ENCODE measurements at places on chromosomes 16 and 17.

- DNase-seq: no peak
Measured at GRCh38 chr17:28204751-28205150, 114.2 kb upstream of the TMEM97 start.

DNA sequence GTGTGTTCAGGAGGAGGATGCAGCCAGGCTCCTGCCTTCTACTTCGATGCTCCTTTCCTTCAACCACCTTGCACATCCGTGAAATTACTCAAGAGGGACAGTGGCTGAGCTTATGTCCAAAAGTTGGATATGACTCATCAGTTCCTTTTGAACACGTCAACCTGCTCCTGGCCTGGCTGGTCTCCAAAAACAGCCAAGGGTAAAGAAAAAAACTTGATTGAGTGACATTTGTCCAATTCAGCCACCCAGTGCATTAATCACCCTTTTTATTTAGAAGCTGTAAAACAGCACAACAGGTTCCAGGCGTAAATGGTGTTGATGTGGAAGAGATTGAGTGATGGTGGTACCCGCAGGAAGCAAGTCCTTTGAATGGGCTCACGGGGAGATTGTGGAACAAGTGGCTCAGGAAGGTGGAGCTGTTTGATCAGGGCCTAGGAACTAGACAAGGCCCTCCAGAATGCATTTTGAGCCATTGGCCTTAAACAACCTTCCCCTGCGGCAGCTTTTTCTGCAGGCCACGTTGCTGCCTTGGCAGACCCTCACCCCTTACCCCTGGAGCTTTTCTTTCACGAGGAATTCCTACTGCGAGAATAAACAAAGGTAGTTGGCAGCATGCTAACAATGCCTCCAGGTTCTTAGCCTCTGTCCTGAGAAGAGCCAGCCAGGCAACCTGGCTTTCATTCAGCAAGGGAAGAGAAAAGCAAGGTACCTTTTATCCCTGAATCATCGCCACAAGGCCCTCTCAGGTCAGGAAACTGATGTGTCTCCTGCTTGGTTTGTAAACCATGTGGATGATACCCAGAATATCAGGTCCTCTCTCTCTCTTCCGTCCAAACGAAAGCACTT is 173.3 kb upstream of the CACNG5 start:
- DNase-seq: no peak

DNA sequence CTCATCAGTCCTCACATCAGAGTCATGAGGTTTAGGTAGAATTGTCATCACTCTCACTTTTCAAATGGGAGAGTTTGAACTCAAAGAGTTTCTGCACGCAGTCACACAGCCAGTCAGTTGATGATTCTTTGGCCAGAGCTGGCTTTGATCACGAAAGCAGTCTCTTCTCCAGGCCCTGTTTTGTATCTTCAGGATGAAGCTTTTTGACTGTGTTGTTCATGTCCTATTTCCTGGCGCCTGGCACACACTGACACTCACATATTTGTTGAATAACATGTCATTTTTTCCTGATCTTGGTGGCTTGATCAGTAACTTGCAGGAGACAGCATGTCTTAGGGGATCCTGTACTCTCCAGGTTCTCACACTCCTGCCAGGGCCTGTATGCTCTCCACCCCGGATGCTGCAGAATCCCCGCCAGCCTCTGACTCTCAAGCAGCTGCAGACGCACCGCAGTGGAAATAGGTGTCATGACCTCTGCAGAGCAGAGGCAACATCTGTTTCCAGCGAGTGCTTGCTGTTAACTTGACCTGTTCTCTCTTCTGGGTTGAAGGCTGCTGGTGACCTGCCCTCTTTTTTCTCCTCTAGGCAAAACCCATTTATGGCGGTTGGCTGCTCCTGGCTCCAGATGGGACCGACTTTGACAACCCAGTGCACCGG is 33.0 kb downstream of the MPRIP start:
- no peak for DNase-seq

GRCh38 chr17:49381033-49381432 is 19.0 kb upstream of the ZNF652 start:
- no peak for DNase-seq

DNA sequence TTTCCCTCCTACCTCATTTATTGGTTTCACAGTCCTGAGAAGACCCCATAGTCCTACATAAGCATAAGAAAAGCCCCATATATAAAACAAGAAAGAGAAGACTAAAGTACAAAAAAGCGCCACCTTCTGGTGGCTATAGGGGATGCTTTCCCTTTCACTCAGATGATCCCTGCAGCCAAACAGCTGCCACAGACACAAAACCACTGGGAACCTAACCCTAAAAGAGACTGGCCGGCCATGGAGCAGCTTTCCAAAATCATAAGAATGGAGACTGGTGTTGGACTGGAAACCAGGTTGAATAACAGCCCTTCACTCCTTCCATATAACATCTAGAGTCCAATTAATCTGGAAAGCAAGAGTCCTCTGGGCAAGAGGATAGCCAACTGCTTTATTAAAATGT is 11.4 kb downstream of the DYNC1LI2 start:
- peak; percentile 40 for DNase-seq

DNA sequence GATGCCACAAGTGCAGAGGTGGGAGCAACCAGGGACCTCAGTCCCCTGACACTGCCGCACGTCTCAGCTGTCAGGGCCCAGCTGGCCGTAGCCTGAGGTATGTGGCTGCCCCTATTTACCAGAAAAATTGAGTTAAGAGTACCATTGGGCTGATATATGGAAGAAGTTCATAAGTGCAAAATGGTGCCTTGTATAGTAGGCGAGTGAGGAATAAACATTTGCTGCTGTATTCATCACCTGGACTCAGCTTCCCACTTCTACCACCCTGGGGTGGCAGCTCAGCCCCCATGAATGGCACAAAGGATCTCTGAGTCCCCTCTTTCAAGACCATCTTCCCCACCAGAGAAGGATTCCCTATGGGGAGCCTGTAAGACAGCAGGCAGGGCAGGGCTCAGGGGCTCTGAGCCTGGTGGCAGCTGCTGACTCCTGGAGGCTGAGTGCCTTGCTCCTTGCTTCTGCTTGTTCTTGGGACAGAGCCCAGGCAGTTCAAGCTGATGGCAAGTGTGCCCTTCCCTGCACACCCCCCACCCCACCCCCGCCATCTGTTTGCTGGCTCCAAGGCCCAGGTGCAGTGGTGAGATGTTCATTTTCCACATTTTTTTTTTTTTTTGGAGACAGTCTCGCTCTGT is 29.0 kb downstream of the TRPV2 start:
- DNase-seq: no peak

GRCh38 chr17:66451188-66452149 is 149.1 kb downstream of the PRKCA start:
- peak; percentile 79 for DNase-seq

GRCh38 chr17:28326114-28326513 is 7.1 kb downstream of the TMEM97 start:
- no peak for DNase-seq

DNA sequence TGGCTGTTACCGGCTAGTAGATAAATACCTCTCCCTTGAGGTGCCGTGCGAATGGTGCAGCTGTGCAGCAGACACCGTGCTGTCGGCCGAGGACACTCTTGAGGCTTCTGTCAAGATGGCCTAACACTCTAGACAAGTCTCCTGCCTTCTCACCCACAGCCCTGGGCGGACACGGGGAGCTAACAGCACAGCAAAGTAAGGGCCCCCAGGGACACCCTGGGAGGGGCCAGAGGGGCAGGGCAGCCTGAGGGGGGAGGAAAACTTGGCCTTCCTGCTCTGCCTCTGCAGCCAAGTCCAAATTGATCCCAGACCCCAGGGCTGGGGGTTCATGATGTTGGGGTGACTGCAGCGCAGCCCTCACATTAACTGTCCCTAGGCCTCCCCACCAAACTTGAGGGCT is 210.2 kb downstream of the RPTOR start:
- no peak for DNase-seq

DNA sequence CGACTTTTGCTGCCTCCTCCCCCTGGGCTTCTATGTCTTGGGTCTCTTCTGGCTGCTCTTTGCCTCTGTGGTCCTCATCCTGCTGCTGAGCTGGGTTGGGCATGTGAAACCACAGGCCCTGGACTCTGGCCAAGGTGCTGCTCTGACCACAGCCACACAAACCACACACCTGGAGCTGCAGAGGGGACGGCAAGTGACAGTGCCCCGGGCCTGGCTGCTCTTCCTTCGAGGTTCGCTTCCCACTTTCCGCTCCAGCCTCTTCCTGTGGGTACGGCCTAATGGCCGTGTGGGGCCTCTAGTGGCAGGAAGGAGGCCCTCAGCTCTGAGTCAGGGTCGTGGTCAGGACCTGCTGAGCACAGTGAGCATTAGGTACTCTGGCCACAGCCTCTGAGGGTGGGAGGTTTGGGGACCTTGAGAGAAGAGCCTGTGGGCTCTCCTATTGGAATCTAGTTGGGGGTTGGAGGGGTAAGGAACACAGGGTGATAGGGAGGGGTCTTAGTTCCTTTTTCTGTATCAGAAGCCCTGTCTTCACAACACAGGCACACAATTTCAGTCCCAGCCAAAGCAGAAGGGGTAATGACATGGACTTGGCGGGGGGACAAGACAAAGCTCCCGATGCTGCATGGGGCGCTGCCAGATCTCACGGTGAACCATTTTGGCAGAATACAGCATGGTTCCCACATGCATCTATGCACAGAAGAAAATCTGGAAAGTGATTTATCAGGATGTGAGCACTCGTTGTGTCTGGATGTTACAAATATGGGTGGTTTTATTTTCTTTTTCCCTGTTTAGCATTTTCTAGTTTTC is 2.3 kb downstream of the GP1BA start:
- peak; percentile 50 for DNase-seq

DNA sequence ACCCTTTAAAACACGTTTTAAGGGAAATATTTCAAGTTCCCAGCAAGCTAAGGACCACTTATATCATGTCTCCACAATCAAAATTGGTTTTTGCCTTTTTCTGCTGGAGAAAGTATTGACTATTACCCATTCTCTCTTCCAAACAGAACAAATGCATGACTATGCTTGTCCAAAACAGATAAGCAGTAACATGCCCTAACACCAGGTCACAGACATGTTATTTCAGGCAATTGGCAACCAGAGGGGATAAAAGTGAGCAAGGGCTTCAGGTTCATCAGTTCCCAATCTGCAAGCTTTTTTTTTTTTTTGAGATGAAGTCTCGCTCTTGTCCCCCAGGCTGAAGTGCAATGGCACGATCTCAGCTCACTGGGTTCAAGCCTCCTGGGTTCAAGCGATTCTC is 15.0 kb downstream of the SKA2 start:
- no peak for DNase-seq

- DNase-seq: no peak
Measured at GRCh38 chr16:23343643-23344612, 41.8 kb downstream of the SCNN1B start.

- peak; percentile 63 for DNase-seq
Measured at GRCh38 chr16:85750146-85750826, 610 bp downstream of the C16orf74 start.

DNA sequence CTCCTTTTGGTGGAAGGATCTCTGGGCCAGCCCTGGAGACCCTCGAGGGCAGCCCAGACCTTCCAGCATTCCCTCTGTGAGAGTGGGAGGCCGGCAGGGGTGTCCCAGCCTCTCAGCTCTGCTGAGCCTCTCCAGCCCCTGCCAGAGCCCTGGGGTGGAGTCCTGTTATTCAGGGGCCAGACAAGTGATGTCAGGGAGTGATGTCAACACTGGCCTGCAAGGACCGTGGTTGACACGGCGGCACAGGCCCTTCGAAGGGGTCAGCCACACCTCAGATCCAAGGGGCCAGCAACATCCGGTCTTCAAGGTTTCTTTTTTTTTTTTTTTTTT is 231.2 kb downstream of the KATNIP start:
- DNase-seq: no peak

DNA sequence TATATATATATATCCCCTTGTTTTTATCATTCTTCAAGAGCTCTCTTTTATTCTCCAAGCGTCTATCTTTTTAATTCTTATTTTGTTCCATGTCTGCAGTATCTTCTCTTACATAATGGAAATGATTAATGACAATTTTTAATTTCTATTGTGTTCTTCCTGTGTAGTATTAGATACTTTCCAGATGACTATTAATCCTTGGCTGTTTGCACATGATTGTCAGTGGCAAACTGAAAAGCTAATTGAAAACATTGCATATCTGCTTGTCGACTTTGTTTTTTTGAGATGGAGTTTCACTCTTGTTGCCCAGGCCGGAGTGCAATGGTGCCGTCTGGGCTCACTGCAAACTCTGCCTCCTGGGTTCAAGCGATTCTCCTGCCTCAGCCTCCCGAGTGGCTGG is 124.7 kb downstream of the BCAS3 start:
- DNase-seq: no peak

Measured in WTC11 (cell line).